Karpas-422 (cell line): ENCODE measurements at places on chromosomes 4 and X. TPM values are rescaled to one million over a fixed set of nuclear protein-coding genes. Genes with fewer than 3 reads are reported as not detected.

Gene MAGEA2
- not detected in 2 replicates for total RNA-seq

- H3K27me3 ChIP-seq, result no peaks in the 10 kb centered on the region
- H3K36me3 ChIP-seq, result no peaks in the 10 kb centered on the region
- no peak for DNase-seq
- H3K4me1 ChIP-seq, result no peaks in the 10 kb centered on the region
Observed at GRCh38 chr4:123120473-123120872, 198.1 kb upstream of the NUDT6 start.

GRCh38 chr4:176971576-176972115, 178.9 kb upstream of the VEGFC start:
- no peaks in the 10 kb centered on the region for H3K36me3 ChIP-seq
- no peaks in the 10 kb centered on the region for H3K4me1 ChIP-seq
- no peak overlapping the region for H3K4me3 ChIP-seq
- no peaks in the 10 kb centered on the region for H3K27me3 ChIP-seq
- no peak overlapping the region for H3K27ac ChIP-seq

DNA sequence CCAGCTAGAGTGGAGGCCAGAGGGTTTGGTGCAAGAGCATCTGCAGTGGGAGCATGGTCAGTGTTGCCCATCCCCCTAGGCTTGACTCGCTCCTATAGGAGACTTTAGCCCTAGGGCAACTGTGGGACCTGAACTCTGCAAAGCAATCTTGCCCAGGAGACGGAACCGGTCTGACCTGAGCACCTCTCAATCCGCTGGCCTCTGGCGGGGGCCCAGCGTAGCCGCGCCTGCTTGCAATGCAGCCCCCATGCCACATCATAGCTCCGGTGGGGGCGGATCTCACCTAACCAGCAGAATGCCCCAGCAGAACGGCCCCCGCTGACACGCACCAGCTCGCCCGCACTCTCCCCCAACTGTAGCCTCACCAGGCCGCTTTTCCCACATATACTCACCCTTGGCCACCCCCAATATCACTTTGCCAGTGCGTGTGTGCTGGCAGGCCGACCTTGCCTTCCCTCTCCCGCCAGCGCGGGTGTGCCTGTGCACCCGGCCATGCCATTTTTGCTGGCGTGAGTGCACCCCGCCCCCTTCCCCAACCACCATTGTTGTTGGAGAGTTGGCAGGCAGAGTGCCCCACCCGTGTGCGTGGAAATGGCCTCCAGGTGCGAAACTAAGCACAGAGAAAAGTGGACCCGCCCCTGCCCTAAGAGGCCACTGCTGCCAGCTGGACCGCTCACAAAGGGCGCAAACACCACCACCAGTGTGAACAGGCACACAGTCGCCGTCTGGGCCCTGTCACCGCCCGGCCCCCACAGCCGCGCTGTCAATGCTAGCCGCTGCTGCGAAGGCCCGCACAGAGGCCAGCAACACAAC, 5.8 kb downstream of the BEX4 start:
- no peaks in the 10 kb centered on the region for H3K27me3 ChIP-seq
- no peak overlapping the region for H3K4me3 ChIP-seq
- H3K4me1 ChIP-seq, result no peaks in the 10 kb centered on the region
- no peak overlapping the region for H3K27ac ChIP-seq
- H3K36me3 ChIP-seq, result no peaks in the 10 kb centered on the region

- H3K27ac ChIP-seq, result no peak overlapping the region
- H3K27me3 ChIP-seq, result no peaks in the 10 kb centered on the region
- no peaks in the 10 kb centered on the region for H3K4me1 ChIP-seq
- H3K4me3 ChIP-seq, result no peak overlapping the region
- H3K36me3 ChIP-seq, result no peaks in the 10 kb centered on the region
- DNase-seq, result no peak
Observed at GRCh38 chr4:107853444-107854355, 29.0 kb downstream of the SGMS2 start.

GRCh38 chrX:41921492-41922430, 1.6 kb downstream of the CASK start:
- no peak overlapping the region for H3K4me3 ChIP-seq
- no peaks in the 10 kb centered on the region for H3K36me3 ChIP-seq
- no peak for DNase-seq
- H3K4me1 ChIP-seq, result no peaks in the 10 kb centered on the region

DNA sequence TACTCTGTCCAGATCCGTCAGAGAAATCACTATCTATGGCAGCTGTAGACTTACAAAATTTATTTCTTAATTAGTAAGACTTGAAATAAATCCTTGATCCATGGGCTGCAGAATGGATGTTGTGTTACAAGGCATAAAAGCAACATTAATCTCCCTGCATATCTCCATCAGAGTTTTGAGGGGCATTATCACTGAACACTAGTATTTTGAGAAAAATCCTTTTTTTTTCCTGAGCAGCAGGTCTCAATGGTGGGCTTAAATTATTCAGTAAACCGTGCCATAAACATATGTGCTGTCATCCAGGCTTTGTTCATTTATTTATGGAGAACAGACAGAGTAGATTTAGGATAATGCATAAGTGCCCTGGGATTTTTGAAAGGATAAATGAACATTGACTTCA, 457.9 kb upstream of the CTSO start:
- H3K27me3 ChIP-seq, result no peaks in the 10 kb centered on the region
- DNase-seq, result no peak
- no peak overlapping the region for H3K27ac ChIP-seq
- H3K36me3 ChIP-seq, result no peaks in the 10 kb centered on the region
- no peak overlapping the region for H3K4me3 ChIP-seq

- no peak overlapping the region for H3K27ac ChIP-seq
- H3K4me1 ChIP-seq, result peaks cover 15% of the 10 kb centered on the region
- H3K4me3 ChIP-seq, result no peak overlapping the region
- H3K27me3 ChIP-seq, result no peaks in the 10 kb centered on the region
- H3K36me3 ChIP-seq, result no peaks in the 10 kb centered on the region
Observed at GRCh38 chr4:4361883-4362282, 25.0 kb upstream of the NSG1 start.
